ENCODE measurements at places on chromosomes 13 and 19.
A peak's percentile ranks its signal among the peaks of the same experiment; 100 is the strongest.

DNA sequence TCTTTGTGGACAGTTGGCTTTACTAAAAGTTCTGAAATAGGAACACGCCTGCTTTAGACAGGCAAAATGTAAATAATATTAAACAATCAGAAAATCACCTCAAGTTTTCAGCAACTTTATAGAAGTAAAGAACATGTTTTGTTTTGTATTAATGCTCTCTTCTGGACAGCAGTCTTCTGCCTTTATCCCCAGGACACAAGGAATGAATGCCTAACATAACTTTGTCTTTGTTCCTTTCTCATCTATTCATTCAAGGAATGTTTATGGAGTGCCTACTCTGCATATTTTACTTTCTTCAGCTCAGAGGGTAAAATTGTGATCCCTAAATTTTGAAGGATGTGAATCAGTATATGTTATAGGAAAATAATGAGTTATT is 325.4 kb downstream of the FOXO1 start:
- no peak for DNase-seq

DNA sequence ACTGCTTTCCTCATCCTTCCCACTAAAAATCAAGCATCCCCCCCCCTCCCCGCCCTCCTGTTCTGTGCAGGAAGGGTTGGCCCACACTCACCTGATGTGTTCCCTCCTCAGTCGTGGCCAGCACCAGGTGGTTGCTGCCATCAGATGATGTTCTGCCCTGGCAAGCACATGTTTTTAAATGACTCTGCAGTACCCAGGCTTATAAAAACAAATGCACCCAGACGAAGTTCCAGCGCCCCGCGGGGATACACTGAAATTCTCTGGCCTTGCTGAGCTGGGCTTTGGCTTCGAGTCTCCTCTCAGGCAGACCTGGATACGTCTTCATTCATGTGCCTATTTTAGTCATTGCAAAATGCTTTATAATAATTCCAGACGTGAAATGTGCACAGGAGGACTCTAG is 316.3 kb downstream of the DLEU7 start:
- no peak for DNase-seq

- DNase-seq, result no peak
Measured at GRCh38 chr13:39527961-39528660, 74.9 kb downstream of the LHFPL6 start.

DNA sequence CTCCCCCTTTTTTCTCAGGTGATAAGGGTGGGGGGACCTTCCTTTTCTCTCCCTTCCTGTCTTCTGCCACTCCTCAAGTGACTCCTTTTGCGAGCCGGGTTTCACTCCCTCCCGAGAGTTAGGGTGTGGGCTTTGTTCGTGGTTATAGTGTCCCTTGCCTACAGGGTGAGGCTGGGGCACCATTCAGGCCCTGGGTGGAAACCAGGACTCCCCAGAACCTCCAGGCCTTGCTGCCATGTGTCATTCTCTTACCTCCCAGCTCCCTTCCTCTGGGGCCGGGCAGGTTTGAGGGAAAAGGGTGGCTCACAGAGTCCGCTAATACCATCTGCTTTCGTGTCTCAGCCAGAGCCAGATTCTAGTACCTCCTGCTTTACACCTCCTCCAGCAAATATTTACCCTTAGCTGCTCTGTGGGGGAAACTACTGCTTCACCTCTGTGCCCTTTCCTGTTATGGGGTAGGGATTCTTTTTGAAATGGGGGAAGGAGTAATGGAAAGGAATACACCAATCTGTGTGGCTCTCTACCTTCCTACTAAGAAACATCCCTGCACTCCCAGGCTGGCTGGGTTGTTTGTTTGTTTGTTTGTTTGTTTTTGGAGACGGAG is 2.8 kb downstream of the ACTN4 start:
- no peak for DNase-seq

GRCh38 chr13:64278493-64278892 is 2862.8 kb upstream of the PCDH20 start:
- no peak for DNase-seq

DNA sequence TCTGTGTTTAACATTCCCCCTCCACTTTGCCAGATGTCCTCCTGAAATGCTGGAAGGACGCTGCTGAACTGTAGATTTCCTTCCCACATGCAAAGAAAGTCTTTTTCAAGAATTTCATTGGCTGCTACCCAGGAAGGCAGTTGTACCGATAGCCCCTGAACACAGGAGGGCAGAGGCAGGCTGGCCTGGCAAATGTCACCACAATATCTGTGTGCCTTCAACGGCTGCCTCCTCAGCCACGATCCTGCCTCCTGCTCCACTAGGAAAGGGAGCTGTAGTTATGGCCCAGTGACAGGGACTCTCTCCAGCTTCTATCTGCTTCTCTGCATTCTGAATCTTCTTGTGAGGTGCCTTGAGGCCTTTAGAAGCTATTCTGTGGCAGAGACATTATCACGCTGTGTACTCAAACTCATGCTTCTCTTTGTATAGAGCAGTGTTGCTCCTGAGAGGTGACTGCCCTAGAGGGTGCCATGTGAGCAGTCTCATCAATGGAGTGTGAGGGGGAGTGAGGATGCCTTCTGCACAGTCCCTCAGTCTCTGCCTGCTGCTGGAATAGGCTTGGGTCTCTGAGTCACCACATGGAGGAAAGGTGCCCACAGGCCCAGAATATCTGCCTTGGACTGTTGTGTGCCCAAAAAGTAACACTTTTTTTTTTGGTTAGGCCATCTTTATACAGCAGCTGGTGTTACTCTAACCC is 279.8 kb downstream of the DNAJC15 start:
- DNase-seq, result peak; percentile 61

GRCh38 chr13:76091076-76091475 is 454.9 kb downstream of the LMO7 start:
- no peak for DNase-seq

DNA sequence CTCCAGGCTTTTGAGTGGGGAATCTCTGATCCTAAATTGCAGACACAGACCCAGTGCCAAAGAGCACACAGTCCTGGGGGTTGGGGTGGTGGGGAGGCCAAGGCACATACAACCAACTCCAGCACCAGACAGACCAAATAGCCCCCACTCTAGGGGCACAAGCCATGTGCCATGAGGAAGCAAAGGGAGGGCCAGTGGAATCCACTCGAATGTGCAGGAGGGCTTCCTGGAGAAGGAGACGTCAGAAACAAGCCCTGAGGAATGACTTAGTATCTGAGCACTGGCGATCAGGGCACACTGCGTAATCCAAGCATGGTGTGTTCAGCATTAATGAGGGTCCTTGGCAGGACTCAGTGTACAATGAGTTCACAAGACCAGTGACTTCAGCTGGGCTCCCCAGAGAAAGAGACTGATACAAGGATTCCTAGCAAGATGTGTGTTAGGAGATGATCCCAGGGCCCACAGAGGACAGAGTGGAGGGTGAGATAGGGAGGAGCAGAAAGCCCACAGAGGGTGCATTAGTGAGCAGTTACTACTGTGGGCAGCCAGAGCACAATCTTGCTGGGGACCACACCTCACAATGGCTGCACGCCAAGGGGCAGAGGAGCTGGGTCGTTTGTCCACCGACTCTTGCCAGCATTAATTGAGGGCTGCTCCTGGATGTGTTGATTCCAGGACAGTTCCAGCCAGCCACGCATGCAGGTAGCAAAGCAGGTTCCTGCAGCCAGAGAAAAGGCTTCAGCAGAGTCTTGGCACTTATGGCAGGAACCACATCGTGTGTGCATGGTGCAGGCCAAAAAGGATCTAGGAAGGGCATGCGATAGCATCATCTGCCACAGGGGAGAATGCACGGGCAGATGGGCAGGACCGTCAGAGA is 152.6 kb upstream of the VSTM2B start:
- no peak for DNase-seq

GRCh38 chr13:90355162-90355751 is 992.2 kb upstream of the MIR17HG start:
- DNase-seq, result no peak

GRCh38 chr13:26299168-26299750 is 45.3 kb downstream of the CDK8 start:
- no peak for DNase-seq

DNA sequence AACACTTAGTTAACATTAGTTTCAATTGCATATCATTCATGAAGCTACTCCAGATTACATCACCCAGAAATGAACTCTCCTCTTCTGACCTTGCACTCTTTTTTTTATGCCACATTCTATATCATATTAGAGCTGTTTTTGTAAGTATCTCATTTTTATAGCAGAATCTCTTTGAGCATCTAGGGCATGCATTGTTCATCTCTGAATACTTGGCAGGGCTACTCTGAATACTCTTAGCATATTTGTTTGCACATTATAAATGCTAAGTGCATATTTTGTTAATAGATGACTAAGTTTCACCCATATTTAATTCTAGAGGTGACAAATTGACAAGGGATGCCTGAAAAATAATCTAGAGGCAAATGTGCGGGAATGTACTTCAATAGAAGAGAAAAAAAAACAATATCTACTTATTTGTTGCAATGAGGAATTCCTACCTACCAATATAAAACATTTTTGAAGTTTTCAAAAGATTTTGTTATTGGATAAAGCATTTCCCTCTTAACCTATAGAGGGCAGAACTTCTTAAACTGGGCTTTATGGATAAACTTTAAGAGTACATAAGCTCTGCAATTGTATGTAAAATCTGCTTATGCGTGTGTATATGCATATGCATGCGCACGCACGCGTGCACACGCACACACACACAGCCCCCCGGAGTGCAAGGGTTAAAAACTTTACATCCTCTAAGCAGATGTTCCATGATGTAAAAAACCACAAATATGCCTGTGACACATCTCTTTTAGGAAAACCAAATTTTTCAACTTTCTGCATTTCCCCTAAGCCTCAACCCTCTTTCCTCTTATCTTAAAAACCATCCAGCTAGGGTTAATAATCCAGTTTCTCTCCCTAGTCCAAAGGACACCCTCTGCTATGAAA is 73.0 kb upstream of the OXGR1 start:
- DNase-seq, result no peak

- no peak for DNase-seq
Measured at GRCh38 chr13:25649001-25649633, 277.3 kb downstream of the ATP8A2 start.

DNA sequence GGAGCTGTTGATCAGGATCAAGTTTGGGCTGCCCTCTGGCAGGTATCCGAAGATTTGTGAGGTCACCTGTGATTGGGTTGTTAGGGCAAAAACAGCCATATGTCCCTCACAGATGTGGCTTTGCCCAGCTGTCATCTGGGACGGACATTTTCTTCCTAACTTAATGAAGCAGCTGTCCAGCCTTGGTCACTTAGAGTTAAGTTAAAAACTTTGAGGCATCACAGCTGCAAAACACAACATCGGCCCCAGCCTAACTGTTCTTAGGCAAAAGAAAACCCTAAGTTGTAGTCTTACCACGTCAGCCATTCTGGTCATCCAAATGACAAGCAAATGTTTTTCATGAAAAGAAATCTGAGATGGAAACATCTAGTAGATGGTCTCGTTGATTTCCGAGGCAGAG is 318.4 kb downstream of the DCLK1 start:
- no peak for DNase-seq

DNA sequence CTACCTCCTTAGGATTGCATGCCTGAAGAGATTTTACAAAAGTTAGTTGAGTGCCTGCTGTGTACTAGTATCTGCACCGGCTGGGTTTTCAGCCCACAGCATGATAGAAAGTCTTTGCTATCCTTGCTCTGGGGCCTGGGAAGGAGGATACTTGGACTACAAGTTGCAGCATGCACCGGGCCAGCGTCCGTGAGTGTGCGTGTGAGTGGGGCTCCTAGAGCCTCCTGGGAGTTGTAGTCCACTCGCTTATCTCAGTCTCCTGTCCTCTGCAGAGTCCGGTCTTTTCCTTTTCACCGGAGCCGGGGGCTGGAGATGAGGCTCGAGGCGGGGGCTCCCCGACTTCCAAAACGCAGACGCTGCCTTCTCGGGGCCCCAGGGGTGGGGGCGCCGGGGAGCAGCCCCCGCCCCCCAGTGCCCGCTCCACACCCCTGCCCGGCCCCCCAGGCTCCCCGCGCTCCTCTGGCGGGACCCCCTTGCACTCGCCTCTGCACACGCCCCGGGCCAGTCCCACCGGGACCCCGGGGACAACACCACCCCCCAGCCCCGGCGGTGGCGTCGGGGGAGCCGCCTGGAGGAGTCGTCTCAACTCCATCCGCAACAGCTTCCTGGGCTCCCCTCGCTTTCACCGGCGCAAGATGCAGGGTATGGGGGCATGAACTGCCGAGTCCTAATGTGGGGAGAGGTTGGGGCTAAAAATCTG is 20.6 kb downstream of the BRSK1 start:
- DNase-seq, result no peak

GRCh38 chr19:13830114-13830740 is 35.0 kb downstream of the ZSWIM4 start:
- no peak for DNase-seq

DNA sequence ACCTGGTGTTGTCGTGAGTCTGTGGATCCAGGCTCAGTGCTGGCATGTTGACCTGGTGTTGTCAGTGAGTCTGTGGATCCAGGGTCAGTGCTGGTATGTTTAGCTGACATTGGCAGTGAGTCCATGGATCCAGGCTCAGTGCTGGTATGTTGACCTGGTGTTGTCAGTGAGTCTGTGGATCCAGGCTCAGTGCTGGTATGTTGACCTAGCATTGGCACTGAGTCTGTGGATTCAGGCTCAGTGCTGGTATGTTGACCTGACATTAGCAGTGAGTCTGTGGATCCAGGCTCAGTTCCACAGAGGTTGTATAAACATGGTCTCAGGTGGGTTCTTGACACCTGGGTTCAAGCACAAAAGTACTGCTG is 16.8 kb upstream of the PDCD2L start:
- no peak for DNase-seq

DNA sequence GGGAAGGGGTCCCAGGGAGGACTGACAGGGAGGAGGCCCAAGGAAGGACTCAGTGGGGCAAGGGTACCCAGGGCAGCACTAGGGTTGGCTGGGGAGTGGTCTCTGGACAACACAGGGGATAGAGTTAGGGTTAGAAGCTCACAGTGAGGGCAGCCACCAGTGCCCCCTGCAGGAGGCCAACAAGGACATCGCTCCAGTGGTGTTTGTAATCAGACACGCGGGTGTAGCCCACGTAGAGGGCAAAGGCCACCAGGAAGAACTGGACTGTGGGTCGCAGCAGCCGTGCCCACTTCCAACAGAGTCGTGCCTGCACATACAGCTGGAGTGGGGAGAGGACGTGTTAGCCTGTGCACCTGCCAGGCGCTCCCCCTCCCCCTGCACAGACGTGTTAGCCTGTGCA is 9.2 kb downstream of the PLPP2 start:
- DNase-seq, result no peak

- no peak for DNase-seq
Measured at GRCh38 chr19:3834349-3835054, 34.3 kb downstream of the ZFR2 start.

DNA sequence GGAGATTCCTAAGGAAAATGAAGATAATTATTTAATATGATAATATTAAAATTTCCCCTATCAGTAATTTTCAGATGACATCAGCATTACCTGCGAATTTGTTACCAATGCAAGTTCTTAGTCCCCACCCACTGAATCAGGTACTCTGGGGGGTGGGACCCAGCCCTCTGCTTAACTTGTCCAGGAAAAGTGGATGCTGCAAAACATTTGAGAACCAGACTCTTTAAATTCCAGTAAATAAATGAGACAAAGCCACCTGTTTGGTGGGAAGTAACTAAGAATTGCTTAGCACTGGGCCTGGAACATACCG is 495 bp upstream of the ZNF599 start:
- no peak for DNase-seq

GRCh38 chr19:19256072-19256969 is 16.8 kb downstream of the TM6SF2 start:
- no peak for DNase-seq

- no peak for DNase-seq
Measured at GRCh38 chr13:32822771-32823170, 193.5 kb upstream of the KL start.
